Hair follicular keratinocyte (primary cell): ENCODE measurements at places on chromosomes 13 and 19. TPM values are rescaled to one million over a fixed set of nuclear protein-coding genes. Genes with fewer than 3 reads are reported as not detected.

Gene MAMSTR
- total RNA-seq: 0.39 and 0.72 TPM in 2 replicates

Gene PINLYP
- total RNA-seq: 6.6 and 8.0 TPM in 2 replicates

Gene FAM124A
- total RNA-seq: not detected in 2 replicates

Gene LILRA1
- not detected in 2 replicates for total RNA-seq

Gene NXNL1
- not detected in 2 replicates for total RNA-seq
